ENCODE measurements at places on chromosomes 7 and 10. TPM values are rescaled to one million over a fixed set of nuclear protein-coding genes. Genes with fewer than 3 reads are reported as not detected.

DNA sequence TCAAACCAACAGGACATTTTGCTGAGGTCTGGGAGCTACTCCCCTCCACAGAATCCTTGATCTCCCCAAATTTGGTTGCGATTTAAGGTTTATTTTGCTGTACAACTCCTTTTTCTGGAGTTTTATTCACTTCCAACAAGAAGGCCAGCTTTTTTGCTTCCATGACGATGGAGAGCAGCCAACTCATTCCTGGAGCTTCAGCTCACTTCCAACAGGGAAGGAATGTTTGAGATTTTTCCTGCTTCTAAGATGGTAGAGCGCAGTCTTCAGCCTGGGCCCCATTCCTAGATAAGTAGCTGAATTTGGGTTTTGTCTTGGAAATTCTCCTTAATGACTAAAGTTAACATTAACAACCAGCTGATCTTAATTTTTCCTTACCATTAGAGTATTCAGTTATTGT is 30.9 kb upstream of the CREB3L2 start:
- DNase-seq, result no peak

DNA sequence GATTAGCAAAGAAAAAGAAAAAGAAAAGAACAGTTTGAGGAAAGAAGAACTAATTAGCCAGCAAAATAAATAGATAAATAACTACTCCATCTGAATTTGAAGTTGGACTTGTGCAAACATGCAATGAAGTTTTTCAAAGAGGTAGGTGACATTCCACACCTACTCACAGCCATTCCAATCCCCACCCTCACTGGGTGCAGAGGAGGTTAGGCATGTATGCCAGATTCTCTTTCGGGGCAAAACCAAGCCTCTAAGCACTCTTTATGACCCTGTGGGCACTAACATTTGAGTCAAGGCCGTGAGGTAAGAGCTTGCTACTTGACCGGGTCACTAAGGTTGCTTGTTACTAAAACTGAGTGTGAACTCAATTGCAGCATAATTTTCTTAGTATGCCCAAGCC is 108.4 kb upstream of the SEMA3A start:
- DNase-seq, result no peak

DNA sequence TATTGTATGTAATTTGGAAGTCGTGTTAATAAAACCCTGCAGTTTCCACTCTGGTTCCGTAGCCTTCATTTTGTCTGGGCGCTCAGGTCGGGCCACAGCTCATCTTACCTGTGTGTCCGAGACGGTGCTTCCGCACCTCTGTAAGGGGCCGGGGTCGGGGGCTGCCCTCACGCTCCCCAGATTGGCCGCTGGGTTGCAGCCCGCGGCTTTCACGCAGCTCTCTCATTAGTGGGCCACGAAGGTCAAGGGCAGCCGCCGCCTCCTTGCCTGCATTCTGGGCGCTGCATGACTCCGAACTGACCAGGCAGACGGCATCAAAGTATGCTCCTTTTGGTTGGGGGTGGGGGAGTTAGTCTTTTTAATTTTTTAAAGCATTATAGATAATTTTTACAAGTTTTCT is 30.8 kb downstream of the SHH start:
- no peak for DNase-seq

GRCh38 chr7:88003581-88003980 is 69.5 kb downstream of the ADAM22 start:
- DNase-seq, result no peak

DNA sequence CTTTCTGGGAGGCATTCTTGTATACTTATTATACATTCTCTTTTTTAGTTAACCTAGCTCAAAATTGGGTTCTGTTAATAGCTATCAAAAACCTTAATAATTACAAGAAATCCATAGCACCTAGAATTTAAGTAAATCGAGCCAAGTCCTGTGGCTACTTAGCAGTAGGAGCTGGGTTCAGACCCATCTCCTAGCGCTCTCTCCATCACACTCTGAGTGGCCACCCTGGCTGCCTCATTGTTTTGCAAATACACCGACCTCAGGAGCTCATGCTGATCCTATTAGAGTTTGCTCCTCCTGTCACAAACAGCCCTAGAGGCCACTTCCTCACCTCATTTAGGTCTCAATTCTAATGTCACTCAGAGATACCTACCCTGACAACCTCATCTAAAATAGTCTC is 46.2 kb upstream of the OSBPL3 start:
- DNase-seq, result no peak

GRCh38 chr10:32169556-32169955 is 113.3 kb upstream of the KIF5B start:
- DNase-seq, result no peak

DNA sequence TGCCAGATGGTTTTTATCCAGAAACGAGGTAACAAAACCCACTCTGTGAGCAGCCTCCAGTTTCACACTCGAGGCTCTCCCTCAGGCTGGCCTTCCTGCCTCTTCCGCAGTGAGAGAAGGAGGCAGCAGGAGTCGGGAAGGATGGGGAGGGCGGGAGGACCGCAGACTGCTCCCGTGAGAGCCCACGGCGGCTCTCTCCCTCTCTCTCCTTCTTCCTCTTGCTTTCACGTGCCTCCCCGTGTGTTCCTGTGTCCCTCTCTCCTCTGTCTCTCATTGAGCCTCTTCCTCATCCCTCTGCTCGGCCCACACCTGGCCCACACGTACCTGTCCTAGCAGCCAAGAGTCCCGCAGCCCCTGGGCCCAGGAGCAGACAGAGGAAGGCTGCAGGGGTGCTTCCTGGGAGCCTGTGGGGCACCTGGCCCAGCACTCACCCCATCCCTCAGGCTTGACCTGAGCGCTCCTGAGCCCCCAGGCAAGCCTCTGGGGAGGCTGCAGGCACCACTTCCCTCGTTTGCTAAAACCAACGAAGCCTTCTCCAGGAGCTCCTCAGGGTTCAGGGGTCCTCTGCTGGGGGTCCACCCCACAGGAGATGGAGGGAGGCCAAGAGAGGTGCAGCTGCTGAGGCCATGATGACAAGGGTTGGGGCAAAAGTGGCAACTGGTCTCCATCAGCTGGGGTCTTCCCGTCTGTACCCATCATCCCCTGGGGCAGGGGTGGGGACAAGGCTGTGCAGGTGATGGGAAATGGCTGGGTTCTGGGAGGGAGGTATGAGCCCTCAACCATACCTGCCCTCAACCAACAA is 13.6 kb downstream of the SPOCK2 start:
- DNase-seq, result no peak

- no peak for DNase-seq
Measured at GRCh38 chr7:159068488-159068811, 76.2 kb downstream of the VIPR2 start.

DNA sequence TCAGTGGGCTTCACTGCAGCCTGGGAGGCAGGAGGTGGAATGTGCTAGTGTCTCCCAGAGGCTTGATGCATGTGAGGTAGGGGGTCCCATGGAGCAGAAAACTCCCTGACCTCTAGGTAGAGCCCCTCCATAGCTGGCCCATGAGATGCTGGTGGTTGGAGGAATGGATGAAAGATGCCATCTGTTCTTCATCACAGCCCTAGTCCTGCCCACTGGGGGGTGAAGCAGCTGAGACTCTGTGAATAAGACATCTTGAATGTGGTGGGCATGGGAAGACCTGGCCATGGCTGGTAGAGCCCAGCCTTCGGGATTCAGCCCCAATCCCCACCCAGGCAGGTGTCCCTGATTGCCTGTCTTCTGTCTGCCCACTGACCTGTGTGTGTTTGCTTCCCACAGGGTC is 92.5 kb downstream of the COL13A1 start:
- no peak for DNase-seq

DNA sequence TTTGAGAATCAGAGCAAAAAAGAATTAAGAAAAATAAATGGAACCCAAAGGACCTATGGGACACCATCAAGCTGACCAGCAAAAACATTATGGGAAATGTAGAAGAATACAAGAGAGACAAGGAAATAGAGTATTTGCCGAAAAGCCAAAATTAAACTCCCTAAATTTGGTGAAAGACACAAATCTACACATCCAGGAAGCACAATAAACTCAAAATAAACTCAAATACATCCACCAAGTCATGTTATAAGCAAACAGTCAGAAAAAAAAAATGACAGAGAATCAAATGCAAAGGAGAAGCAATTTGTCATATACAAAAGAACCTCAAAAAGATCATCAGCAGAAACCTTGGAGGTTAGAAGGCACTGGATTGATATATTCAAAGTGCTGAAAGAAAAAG is 105.4 kb downstream of the ZNF33B start:
- DNase-seq, result no peak

GRCh38 chr7:139362981-139363380 is 3.3 kb downstream of the LUC7L2 start:
- no peak for DNase-seq

DNA sequence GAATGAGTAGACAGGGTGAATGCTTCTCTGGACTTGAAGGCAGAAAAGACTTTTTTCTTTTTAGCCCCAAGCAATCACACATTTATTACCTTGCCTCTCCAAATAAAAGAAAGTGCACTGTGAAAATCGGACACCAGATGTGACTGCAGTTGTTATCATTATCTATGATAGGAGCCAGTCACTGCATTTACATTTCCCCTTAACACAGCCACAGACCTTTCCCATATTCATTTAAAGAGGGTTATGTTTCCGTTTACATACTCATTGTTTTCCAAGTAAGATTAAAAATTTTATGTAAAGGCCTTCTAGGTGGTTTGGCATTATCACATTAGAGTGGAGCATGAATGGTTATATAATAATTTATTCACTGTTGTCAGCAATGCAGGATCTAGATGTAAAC is 586.8 kb downstream of the SORCS1 start:
- DNase-seq, result no peak

- no peak for DNase-seq
Measured at GRCh38 chr10:66209025-66209424, 716.8 kb upstream of the LRRTM3 start.

DNA sequence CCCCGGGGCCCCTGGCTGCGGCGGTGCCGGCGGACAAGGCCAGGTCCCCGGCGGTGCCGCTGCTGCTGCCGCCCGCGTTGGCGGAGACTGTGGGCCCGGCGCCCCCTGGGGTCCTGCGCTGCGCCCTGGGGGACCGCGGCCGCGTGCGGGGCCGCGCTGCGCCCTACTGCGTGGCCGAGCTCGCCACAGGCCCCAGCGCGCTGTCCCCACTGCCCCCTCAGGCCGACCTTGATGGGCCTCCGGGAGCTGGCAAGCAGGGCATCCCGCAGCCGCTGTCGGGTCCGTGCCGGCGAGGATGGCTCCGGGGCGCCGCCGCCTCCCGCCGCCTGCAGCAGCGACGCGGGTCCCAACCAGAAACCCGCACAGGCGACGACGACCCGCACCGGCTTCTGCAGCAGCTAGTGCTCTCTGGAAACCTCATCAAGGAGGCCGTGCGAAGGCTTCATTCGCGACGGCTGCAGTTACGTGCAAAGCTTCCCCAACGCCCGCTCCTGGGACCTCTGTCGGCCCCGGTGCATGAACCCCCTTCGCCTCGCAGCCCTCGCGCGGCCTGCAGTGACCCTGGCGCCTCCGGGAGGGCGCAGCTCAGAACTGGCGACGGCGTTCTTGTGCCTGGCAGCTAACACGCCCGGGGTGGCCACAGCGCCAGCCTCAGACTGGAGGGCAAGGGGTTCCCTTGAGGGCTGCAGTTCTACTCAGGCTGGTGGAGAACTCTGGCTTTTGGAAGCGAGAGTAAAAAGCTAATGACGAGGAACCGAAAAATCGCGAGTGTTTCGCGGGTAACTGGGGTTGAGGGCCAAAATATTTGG is 804 bp downstream of the FRAT1 start:
- DNase-seq, result peak; percentile 65

GRCh38 chr10:118952493-118953295 is 76.8 kb upstream of the NANOS1 start:
- no peak for DNase-seq

DNA sequence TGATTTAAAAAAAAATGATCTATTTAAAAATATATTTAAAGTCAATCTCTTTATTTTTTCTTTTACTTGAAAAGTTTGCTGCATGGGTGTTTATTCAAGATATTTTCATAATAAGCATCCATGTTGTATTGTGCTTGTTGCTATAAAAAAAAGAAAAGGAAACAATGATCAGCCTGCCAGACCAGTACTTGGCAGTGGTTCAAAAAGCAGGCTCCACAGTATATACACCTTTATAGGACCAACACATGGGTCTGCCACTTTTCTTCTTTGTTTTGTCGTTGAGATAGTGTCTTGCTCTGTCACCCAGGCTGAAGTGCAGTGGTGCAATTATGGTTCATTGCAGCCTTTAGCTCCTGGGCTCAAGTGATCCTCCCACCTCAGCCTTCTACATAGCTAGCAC is 228.0 kb downstream of the TWIST1 start:
- no peak for DNase-seq

Gene ASIC3
- total RNA-seq, result 3.4 TPM

Gene RNF133
- 0.49 TPM for total RNA-seq

Gene ZDHHC6
- 42.8 TPM for total RNA-seq

Gene ASB10
- total RNA-seq, result not detected

Gene GJD4
- not detected for total RNA-seq
